Activated CD8-positive, alpha-beta memory T cell treated with anti-CD3 and anti-CD28 coated beads for 24 hours (primary cell): ENCODE measurements at places on chromosomes 7 and 10.
A peak's percentile ranks its signal among the peaks of the same experiment; 100 is the strongest.

DNA sequence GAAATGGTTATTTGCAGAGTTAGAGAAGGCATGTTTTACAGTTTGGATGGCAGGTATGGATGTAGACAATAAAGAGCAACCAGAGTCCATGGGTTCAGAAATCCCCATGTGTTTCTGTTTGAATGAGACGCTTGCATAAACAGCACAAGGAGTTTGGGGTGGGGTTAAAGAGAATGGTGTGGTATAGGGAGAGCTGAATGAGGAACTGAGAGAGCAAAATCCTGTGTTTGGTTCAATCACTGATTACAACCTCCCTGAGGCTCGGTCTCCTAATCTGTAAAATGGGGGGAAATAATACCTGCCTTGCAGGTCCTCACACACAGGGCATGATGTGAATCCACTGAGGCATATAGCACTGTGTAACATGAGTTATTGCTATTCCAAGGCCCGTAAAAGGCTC lies 23.7 kb downstream of the CAV1 start:
- no peak for DNase-seq

- peak; percentile 88 for DNase-seq
These were observed 167.6 kb downstream of the AMPH start for GRCh38 chr7:38463277-38464225.

DNA sequence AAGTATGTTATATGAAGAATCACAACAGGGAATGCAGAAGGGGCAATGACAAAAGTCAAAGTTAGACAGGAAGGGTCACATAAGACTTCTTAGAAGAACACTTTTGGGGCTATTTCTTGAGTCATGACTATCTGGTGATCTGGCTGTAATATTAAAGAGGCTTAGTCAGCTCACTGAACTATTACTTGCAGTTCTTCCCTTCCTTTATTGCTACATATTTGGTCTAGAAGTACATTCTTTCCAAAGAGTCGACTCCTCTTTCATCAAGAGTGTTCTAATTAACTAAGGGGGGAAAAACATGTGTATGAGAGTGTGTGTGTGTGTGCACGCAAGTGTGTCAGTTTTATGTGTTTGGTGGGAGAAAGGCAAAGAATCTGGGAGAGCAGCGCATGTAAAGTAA lies 247.3 kb upstream of the LRRTM3 start:
- no peak for DNase-seq

DNA sequence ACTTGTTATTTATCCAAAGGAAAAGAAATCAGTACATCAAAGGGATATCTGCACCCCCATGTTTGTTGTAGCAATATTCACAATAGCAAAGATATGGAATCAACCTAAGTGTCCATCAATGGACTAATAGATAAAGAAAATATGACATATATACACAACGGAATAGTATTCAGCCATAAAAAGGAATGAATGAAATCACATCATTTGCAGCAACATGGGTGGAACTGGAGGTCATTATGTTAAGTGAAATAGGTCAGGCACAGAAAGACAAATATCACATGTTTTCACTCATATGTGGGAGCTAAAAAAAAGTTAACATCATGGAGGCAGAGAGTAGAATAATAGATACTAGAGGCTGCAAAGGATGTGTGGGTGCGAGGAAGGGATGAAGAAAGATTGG lies 25.0 kb upstream of the KAT6B start:
- DNase-seq = no peak

- no peak for DNase-seq
These were observed 66.2 kb upstream of the ARID5B start for GRCh38 chr10:61835069-61835945.

DNA sequence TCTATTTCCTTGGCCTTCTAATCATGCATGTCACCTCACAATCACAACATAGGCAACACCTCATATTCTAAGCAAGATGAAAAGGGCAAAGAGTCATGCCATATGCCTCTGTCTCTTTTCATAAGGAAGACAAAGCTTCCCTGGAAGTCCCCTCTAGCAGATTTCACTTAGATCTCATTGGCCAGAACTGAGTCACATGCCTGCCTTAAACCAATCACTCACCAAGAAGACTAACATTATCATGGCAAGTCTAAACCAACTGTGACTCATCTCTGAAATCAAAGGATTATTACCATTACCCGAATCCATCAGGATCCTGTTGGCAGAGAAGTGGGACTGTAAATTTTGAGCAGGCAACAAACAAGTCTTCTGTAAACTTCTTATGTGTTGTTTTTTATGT lies 27.8 kb downstream of the CAV1 start:
- DNase-seq = no peak

DNA sequence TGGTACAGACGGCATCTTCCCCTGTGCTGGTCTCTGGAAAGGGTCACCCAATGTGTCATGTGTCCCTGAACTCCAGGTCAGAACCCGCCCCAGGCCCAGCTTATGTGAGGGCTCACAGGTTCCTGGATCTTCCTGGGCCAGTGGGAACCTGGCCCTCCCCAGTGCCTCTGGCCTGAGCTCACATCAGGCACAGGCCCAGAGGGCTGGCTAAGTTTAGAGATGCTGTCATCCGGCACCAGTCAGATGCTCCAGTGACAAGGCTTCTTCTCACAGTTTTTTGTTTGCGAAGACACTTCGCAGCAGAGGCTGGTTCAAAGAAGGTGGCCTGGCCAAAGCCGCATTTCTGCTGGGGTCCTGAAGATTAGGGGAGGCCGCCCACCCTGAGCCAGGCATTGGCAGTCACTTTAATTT lies 11.8 kb downstream of the CAMK2B start:
- no peak for DNase-seq

DNA sequence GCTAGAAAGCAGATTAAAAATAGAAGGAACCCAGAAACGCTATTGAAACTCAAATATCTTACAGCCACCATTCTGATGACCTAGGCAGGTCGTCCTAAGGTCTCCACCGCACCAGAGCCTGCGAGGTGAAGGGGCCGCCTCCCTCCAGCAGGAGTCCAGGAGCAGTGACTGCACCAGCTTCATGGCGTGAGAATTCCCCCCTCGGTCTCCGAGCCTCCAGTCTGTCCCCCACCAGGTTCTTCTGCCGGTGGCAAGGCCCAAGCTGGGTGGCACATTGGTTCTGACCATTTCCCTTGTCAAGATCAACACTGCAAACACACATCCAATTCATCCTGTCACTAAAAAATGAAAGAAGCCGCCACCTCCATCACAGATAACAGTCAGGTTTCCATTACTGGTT lies 98.7 kb downstream of the DIP2C start:
- DNase-seq = no peak
